ENCODE measurements at places on chromosomes 2 and 18. TPM values are rescaled to one million over a fixed set of nuclear protein-coding genes. Genes with fewer than 3 reads are reported as not detected.

GRCh38 chr2:118219611-118220010, 131.3 kb downstream of the INSIG2 start:
- no peak for DNase-seq

GRCh38 chr2:37876227-37876626, 48.9 kb upstream of the RMDN2 start:
- no peak for DNase-seq

GRCh38 chr2:170006587-170007325, 171.2 kb upstream of the MYO3B start:
- DNase-seq: no peak

GRCh38 chr2:39718483-39718882, 52.8 kb downstream of the TMEM178A start:
- no peak for DNase-seq

- DNase-seq: peak; percentile 69
Observed at GRCh38 chr2:152222975-152223637, 47.5 kb upstream of the STAM2 start.

GRCh38 chr2:105432044-105432399, 33.2 kb upstream of the FHL2 start:
- no peak for DNase-seq

- no peak for DNase-seq
Observed at GRCh38 chr2:58709274-58709673, 468.1 kb upstream of the FANCL start.

GRCh38 chr2:48341551-48342133, 188.3 kb upstream of the STON1 start:
- no peak for DNase-seq

DNA sequence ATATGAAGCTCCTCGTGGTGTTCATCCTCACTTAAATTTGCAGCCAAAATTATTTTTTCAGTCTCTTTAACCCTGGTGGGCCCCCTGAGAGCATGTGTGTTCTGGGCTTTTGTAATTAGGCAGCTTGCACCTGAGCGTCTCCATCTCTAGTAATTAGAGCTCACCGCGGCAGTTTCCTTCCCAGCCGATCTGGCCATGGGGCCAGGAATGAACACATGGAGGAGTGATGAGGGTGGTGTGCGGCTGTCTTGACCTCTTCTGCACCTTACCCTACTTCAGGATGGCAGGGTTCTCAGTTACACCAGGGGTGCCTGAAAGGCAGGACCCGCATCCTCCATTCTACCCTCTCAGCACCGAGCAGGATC, 98.5 kb downstream of the AFF3 start:
- no peak for DNase-seq

DNA sequence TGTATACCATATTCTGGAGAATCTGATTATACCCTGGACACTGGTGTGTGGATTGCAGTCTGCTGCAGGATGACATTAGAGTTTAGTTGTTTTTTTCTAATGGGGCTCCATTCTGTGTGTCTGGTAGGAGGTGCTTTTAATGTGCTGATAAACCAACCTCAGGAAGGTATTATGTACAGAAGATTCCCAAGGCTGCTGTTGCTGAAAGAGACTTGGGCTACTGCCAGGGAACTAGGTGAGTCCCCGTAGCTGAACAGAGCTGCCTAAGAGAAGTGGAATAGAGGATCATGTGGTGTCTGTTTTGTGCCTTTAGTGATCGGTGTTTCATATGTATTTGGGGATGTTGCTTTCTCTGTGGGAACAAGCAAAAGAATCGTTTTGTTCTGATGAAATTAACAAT, 16.5 kb downstream of the SPATA3 start:
- no peak for DNase-seq

DNA sequence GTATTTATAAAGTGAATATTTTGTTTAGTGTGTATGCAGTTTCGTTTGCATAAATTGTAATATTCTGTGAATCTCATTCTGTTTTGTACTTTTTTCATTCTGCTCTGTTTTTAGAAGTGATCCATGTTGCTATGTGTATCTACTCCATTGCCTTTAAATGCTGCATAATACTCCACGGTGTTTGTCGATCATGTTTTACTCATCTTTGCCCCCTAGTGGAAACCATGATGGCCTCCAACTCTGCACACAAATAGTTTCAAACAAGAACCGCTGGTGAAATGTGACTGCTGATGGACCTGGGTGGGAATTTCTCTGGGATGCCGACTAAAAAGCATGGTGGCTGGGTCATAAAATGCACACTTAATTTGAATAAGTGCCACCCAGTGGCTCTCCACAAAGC, 32.0 kb upstream of the SKOR2 start:
- DNase-seq: no peak

DNA sequence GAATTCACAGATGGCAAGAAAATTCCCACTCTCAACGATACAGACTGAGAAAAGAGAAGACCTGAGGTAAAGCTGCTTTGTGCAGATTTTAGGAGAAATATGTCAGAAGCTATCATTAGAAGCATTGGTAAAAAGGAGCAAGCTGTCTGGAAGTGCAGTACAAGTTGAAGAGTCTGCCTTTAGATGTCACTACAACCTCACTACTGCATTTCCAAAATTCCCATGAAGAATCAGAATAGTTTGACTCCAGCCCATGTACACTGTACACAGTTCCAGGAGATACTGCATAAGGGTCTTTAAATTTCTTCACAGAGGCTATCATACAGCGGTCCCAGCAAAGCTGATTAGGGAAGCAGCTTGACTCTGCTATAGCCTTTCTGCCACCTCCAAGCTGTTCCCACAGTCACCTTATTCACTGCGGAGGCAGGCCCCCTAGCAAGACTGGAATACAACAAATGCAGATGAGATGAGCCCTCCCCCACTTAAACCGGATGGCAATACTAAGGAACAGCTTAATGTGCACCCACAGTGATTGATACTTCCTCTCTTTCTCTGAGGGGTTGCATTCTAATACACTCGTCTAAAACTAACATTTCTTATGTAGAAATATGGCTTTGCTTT, 527.4 kb downstream of the TMEM182 start:
- DNase-seq: no peak

- no peak for DNase-seq
Observed at GRCh38 chr2:192025637-192026036, 169.1 kb downstream of the TMEFF2 start.

DNA sequence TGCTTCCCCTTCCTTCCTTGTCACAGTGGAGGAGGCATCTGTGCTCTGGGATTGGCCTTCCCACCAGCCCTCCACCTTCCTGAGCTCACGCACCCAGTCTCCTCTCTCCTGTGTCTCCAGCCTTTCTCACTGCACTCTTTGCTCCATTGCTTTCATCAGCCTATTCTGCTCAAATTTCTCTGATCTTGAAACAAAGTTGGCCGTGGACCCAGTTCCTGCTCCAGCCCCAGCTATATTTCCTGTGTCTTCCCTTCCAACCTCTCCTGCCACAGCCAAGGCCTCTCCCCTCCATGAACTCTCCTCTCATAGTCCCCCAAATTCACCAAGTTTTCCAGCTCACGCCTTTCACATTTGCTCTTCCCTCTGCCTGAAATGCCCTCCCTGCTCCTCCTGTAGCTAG, 226.6 kb upstream of the AGAP1 start:
- DNase-seq: no peak

- no peak for DNase-seq
Observed at GRCh38 chr2:229689307-229689839, 25.0 kb downstream of the DNER start.

DNA sequence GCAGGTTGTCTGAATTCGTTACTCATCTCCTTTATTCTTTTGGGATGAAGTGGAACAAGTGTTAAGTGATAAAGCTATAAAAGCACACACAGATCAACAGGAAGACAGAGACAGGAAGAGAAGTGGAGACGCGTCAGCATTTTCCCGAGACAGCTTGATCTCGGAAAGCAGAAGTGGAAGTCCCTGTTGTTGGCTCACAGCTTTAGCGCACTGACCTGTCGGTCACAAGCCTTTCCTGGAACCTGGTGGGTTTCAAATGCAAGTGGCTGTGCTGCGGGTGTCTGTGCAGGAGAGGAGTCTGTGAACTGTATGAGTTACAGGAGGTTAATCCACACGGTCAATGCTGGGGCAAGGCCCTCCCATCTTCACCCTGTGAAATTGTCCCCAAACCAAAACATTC, 116.6 kb upstream of the PELI1 start:
- peak; percentile 74 for DNase-seq

DNA sequence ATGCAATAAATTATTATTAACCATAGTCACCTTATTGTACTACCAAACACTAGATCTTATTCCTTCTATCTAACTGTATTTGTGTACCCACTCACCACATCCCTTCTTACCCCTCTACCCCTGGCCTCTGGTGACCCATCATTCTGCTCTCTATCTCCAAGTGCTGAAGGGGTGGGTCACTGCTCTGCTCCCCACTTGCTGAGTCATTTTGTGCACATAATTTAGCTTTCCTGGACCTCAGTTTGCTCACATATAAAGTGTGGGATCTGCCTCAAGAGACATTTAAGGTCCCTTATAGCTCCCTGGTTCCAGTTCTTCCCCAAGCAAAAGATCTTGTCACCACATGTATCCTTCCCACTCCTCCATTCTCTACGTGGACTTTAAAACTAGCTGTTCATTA, 169.4 kb downstream of the ZNF385B start:
- DNase-seq: no peak

DNA sequence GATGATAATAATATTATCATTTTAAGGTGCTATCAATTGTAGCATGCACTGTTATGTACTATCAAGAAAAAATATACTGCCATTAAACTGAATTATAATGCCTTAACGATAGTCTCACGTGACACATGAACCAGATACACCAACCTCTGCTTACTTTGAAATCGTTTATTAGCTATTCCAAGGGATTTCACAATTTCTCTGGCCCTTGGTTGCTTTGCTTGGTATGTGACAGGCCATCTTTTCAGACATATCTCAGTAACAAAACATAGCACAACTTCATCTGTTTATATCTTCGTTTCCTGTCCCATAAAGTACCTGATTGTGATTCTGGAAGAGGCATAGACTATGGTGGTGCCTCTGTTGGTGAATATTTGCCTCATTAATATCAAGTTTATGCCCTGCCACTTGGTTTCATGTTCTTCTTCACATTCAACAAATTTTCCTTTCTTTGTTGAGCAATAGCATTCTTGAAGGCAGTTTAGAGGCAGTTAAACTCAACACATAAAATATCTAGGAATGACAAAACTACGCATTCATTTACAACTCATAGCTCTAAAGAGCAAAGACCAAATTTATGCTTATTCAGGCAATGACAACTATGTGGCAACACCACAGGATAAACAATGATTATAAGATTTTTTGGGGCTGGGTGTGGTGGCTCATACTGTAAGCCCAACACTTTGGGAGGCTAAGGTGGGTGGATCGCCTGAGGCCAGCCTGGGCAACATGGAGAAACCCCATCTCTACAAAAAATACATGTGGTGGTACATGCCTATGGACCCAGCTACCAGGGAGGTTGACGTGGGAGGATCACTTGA, 84.3 kb downstream of the MCFD2 start:
- no peak for DNase-seq

GRCh38 chr2:69424419-69424818, 12.8 kb downstream of the NFU1 start:
- no peak for DNase-seq

DNA sequence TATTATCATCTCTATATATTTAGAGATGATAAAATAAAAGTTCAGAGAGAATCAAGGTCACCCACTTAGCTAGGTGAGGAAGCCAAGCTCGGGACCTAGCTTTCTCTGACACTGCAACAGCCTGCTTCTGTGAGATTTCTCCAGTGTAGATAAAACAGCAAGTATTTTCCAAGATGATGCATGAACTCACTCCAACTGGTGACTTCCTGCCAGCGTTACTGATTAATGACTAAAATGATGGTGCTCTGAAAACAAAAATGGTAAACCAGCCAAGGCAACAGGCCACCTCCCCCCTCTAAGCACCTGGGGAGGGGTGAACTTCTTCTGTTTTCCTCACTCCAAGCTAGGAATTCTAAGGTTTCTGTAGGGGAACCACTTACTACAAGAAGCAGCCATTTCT, 510.2 kb upstream of the ID2 start:
- DNase-seq: no peak

GRCh38 chr2:224628416-224628815, 43.3 kb upstream of the CUL3 start:
- DNase-seq: no peak

DNA sequence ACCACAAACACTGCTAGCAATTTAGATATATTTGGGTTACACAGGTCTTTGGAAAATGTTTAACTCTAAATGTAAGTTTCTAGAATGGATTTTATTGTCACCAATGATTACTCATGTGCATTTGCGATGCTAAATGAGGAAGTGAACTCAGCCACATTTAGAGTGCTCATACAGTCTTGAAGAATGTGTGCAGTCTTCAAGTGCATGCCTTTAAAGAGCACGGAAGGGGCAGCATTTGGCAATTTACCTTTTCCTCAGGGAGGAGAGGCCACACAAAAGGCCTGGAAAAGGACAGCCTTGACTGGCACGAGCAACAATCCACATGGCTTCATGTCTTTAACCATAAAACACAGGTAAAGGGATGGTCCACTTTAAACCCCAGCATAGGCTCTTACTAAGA, 78.5 kb upstream of the STK17B start:
- DNase-seq: no peak

- DNase-seq: no peak
Observed at GRCh38 chr2:183519371-183520056, 395.3 kb downstream of the NUP35 start.

DNA sequence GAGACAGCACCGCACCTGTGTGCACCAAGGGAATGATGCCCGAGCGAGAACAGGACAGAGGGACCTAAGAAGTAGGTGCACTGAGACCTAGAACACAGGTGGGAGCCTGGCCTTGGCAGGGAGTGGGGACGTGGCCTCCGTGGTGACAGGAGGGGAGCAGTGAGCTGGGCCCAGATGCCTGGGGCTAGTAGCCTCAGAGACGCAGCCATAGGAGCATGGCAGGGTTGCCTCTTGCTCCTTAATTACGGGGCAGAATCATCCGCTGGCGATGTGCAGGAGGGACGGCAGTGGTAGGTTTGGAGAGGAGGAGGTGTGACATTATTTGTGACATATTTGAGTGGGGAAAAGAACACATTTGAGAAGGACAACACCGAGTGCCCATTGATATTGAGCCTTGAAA, 57.0 kb upstream of the HPCAL1 start:
- DNase-seq: no peak

- no peak for DNase-seq
Observed at GRCh38 chr2:211161236-211161635, 604.8 kb downstream of the CPS1 start.

GRCh38 chr18:10913919-10914318, 235.4 kb downstream of the PIEZO2 start:
- no peak for DNase-seq

GRCh38 chr2:5985536-5986385, 293.6 kb downstream of the SOX11 start:
- no peak for DNase-seq

Gene MMADHC
- total RNA-seq: 110 TPM

Gene ECEL1
- not detected for total RNA-seq

Gene TMEM17
- total RNA-seq: 1.3 TPM

Gene AFF3
- 6.8 TPM for total RNA-seq

Gene SERPINB13
- total RNA-seq: not detected

Gene VWC2L
- not detected for total RNA-seq

Gene TIA1
- total RNA-seq: 49.1 TPM

Gene TRAPPC8
- total RNA-seq: 30.9 TPM

Gene GRB14
- 22.1 TPM for total RNA-seq

Gene RAB27B
- 0.08 TPM for total RNA-seq

Gene ZNF521
- total RNA-seq: 29.6 TPM

Gene ABCB6
- 31.4 TPM for total RNA-seq

Gene REG1B
- not detected for total RNA-seq

Gene IL1R1
- 26.6 TPM for total RNA-seq

Gene UNC80
- not detected for total RNA-seq

Gene RAB6D
- not detected for total RNA-seq

Gene MYO7B
- 0.46 TPM for total RNA-seq

Gene ZNF385B
- 0.35 TPM for total RNA-seq
